ENCODE measurements at places on chromosomes 7 and 10. TPM values are rescaled to one million over a fixed set of nuclear protein-coding genes. Genes with fewer than 3 reads are reported as not detected.

GRCh38 chr7:507623-508300, 11.9 kb downstream of the PDGFA start:
- DNase-seq = peak; percentile 57

DNA sequence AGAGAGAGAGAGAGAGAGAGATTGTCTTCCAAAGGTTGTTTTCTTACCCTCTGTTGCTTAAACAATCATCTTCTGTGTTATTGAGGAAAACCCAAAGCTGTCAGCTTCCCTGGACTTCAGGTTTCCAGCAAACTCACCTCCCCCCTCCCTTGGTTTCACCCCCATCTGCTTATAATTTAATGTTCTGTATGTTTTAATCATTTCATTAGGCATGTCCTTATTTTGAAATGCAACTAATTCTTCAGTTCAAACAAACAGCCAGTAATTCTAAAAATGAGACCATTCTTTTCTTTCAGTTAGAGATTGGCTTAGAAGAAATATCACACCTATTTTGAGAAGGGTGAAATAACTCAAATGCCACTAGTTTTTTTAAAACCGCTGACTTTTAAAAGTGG, 102.9 kb downstream of the FAM204A start:
- no peak for DNase-seq

Gene TAS2R4
- polyA plus RNA-seq = not detected

DNA sequence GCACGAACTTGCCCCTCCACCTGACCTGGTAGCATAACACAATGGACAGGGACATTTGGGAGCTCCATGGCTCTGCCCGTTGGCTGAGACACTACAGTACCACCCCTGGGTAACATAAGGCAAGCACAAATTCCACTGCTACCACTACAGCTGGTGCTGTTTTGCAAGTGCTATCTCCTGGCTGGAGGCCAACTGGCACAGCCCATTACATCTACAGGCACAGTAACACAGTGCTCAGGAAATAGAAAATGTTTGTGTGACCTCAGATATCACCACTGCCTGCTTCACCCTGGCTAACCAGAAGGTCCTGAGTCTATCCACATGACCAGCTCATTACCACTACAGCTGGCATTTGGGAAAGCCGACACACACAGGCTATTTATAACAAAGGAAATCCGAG, 631.1 kb upstream of the MBL2 start:
- no peak for DNase-seq

Gene TMEM273
- polyA plus RNA-seq = 3.2 TPM

Gene LIPF
- not detected for polyA plus RNA-seq

GRCh38 chr10:28714401-28715053, 37.2 kb downstream of the BAMBI start:
- no peak for DNase-seq

Gene CH25H
- polyA plus RNA-seq = 1.2 TPM

DNA sequence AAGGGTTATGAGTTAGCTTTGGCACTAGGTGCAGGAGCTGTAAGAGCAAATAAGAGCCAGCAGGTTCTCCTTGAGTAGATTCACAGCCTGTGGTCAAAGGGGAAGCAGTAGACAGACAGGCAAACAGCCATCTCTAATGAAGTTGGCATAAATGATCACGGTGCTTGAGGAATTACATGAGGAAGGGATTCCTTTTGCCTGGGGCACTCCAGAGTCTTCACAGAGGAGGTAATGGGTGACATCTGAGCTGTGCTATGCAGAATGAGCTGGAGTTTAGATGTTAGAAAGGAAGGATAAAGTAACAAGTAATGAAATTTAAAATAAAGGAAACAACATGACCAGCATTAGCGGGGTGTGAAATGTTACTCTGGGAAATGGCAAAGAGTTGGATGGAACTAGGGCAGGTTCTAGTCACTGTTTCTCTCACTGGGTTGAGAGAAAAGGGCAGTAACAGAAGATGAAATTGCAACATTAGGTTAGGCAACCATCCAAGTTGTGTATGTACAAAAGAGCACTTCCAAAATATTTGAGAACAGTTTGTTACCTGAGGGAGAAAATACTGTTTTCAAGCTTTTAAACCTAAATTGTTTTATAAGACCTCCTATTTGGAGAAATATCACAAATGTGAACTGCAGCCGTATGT, 613.8 kb downstream of the PHTF2 start:
- no peak for DNase-seq

DNA sequence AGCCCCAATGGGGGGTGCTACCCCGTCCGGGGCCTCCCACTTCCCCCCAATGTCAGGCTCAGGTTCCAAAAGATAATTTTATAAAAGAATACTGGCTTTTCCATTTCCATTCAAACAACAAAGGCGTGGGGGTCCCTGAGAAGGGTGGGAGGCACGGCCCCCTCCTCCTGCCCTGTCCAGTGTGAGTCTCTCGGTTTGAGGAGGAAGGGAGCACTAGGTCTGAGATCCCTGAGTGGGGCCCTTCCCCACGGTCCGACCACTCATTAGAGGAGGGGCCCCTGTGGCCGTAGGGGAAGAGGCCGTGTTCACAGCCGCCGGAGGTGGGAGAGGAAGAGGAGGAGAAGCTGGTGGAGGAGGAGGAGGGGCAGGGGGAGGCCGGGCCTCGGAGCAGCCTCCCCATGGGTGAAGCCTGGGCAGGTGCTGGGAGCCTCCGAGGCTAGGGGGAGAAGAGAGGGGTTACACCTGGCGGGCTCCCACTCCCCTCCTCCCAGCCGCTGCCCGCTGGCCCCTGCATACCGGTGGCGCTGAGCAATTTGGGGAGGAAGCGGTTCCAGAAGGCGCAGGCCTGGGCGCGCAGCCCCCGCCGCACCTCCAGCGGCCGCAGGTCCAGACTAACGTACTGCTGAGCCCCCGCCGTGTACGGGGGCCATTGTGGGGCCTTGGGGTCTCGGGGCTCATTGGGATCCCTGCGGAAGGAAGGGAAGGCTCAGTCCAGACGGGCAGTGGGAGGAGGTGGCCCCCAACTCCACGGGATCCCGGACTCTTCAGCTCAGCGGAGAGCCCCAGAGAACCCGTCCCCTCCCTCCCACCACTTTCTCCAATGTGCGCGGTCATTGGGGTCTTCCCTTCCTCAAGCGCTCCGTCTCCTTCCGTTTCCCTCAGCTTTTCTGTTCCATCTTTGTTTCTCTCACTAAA, 1.4 kb upstream of the UFSP1 start:
- peak; percentile 81 for DNase-seq

GRCh38 chr10:15370856-15371701, at the start of gene FAM171A1:
Gene FAM171A1 (minus strand): TSS chr10:15371289. CDS start chr10:15371052, 237 bp downstream.
- DNase-seq = peak; percentile 80

GRCh38 chr10:82813856-82814255, 938.9 kb downstream of the NRG3 start:
- DNase-seq = no peak

DNA sequence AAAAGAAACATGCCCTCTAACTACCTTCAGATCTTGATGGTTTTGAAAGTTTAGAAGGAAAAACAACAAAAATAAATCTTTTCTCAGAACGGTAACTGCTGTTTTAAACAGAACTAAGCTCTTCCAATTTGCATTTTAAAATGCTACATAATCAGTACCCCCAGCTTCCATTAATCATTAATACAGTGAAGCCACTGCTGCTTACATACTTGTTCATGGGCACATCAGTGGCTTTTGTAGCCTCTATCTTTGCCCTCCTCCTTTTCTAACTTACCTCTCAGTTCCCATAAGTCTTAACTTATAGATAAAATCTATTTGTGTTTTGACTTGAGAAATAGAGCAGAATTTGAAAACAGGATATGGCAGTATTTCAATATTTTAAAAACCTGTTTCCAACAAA, 109.1 kb downstream of the POLL start:
- no peak for DNase-seq

DNA sequence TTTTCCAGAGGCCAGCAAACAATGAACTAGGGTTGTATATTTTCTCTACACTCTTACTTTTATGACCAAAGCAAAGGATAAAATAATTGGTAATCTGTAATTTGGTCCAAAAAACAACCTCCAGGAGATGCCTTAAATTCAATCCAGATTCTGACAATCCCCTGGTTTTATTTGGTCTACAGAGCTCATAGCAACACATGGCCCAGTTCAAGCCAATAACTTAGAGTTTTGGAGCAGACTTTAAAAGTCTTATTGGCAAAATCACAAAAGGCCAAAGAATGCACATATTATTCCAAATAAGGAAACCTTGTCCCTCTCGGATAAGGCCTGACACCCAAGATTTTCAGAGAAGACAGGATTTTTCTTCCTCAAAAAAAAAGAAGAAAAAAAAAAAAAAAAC, 51.9 kb downstream of the SORBS1 start:
- DNase-seq = no peak

Gene C1QL3
- not detected for polyA plus RNA-seq

Gene PDZD7
- 1.9 TPM for polyA plus RNA-seq

Gene OPN1SW
- not detected for polyA plus RNA-seq

GRCh38 chr10:69242852-69243212, 22.7 kb downstream of the HKDC1 start:
- no peak for DNase-seq

- peak; percentile 39 for DNase-seq
These were observed 345.6 kb upstream of the LRGUK start for GRCh38 chr7:133781486-133782090.

- no peak for DNase-seq
These were observed 28.5 kb upstream of the LOXL4 start for GRCh38 chr10:98296524-98296923.

DNA sequence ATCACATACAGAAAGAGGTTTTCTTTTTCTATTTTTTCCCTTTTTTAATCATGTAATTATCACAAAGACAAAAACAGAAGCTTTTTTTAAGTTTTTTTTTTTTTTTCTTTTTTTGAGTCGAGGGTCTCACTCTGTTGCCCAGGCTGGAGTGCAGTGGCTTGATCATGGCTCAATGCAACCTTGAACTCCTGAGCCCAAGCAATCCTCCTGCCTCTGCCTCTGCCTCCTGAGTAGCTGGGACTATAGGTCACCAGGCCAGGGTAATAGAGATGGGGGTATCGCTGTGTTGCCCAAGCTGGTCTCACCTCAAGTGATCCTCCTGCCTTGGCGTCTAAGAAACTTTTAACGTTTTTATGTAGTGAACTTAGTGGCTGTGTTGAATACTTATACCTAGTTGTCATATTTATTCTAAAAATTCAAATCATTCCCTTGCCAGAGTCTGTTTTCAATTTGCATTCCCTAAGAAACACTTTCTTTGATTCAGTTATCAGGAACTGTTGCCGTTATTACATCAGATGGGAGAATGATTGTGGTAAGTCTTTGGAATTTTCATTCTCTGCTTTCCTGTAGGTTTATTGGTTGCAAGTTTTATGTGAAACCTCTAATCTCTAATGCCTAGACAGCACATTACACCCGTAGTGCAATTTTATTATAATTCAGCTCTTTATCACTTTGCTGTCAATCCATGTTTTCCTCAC, 1.3 kb downstream of the LSM8 start:
- no peak for DNase-seq

- DNase-seq = no peak
These were observed 42.8 kb upstream of the TSPAN33 start for GRCh38 chr7:129101746-129102145.

Gene SLC18A3
- polyA plus RNA-seq = not detected

GRCh38 chr7:140304191-140304799, 94.0 kb downstream of the SLC37A3 start:
- DNase-seq = no peak

Gene EPO
- not detected for polyA plus RNA-seq

- DNase-seq = no peak
These were observed 18.6 kb upstream of the RAPGEF5 start for GRCh38 chr7:22375359-22376048.

- DNase-seq = peak; percentile 75
These were observed 513 bp downstream of the ODAD2 start for GRCh38 chr10:27998178-27998953.

GRCh38 chr7:7524121-7524520, 11.6 kb downstream of the COL28A1 start:
- DNase-seq = no peak

DNA sequence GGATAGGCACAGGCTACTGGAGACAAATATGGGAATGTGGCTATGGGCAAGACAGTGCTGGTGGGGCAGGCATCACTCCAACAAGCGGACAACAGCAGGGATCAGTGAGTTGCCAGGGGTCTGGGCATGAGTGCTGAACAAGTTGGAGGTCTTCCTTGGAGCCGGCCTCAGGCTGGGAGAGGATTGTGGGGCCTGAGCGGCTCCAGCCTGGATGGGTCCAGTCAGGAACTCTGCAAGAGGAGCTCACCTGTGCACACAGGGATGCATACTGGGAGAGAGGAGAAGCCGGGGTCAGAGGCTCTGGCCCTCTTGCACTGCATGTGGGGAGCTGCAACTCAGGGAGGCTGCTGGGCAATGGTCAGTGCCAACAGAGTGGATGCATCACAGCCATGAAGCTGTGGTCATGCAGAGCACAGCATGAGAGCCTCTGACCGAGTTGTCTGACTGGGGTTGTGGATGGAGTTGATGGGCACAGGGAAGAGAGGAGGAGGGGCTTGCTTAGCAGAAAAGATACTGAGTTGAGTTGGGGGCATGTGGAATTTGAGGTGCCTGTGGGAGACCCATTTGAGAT, 204.0 kb upstream of the ZNF32 start:
- DNase-seq = no peak

DNA sequence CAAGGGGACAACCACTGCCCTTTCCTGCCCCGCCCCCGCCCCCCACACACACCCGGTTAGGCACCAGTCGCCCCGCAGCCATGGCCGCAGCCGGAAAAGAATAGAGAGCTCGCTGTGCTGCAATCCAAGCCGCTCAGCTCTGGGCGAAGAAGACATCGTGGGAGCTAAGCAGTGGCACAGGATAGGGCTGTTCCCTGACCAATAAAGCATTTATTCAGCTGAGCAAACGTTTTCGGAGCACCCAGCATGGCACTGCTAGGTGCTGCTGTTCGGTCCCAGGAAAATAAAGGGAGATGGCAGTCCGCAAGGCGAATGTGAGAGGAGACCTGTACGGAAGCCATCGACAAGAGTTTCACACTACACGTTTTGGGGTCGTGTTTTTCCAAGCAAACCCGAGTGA, 18.3 kb downstream of the SKIDA1 start:
- DNase-seq = no peak

- DNase-seq = peak; percentile 40
These were observed 67.4 kb downstream of the HHEX start for GRCh38 chr10:92757066-92757710.

DNA sequence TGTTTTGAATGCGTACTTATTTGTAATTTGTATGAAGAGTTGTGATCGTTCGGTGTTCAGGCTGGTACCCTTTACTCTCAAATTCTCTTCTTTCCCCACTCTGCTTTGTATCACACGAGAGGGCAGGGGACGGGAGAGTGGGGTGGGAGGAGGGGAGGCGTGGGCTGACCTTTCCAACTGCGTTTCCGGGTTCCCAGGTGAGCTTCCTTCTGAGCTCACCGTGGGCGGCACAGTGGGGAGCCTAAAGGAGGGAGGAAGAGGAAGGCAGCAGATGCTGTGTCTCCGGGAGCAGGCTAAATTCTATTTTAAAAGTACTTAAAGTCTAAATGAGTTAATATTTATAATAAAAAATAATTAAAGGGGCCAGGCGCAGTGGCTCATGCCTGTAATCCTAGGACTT, 7.4 kb upstream of the XRCC2 start:
- no peak for DNase-seq

Gene SFTPA1
- polyA plus RNA-seq = not detected

Gene TRIM74
- polyA plus RNA-seq = not detected

Gene STEAP2
- polyA plus RNA-seq = 8.9 TPM

DNA sequence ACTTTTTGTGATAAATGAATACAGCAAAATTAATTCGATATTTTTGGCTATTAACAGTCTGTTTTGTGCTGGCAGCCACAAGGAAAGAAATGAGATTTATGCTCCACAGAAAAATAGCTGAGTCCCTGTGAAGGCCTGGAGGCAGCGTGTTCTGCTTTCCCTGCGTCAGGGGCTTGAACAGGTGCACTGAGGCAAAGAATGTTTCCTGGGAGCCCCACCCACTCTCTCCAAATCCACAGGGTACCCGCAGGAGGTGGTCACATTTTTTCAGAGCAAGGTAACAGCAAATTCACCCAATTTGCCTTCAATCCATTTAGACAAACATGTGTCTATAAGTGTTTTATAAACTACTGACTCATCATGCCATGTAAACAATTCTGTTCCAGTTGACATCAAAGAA, 308.1 kb downstream of the TCERG1L start:
- no peak for DNase-seq

All from kidney (tissue), 22 donors.